ENCODE measurements at places on chromosomes 13 and 19.

DNA sequence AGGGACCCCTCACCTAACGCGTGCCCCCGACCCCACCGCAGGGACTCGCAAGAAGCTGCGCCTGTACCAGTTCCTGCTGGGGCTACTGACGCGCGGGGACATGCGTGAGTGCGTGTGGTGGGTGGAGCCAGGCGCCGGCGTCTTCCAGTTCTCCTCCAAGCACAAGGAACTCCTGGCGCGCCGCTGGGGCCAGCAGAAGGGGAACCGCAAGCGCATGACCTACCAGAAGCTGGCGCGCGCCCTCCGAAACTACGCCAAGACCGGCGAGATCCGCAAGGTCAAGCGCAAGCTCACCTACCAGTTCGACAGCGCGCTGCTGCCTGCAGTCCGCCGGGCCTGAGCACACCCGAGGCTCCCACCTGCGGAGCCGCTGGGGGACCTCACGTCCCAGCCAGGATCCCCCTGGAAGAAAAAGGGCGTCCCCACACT is 4.7 kb upstream of the MYBPC2 start:
- no peak for DNase-seq

DNA sequence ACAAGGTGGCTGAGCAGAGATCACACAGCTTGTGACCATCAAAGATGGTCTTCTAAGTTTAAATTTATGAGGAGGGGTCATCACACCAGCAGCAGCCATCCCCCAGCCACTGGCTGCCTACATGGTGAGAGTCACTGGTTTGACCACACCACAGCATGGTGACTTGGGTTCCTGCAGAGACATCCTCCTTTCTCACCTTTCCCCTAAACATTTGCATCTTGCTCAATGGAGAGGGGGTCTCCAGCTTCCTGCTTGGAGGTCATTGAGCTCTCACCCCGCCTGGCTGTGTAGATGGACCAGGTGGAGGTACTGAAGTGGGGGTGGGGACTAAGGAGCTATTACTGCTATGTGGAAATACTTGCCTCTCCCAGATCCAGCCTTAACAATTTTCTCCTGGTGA is 247.6 kb upstream of the ARGLU1 start:
- DNase-seq, result no peak

- no peak for DNase-seq
Measured at GRCh38 chr19:35621708-35622107, 7.1 kb upstream of the RBM42 start.

DNA sequence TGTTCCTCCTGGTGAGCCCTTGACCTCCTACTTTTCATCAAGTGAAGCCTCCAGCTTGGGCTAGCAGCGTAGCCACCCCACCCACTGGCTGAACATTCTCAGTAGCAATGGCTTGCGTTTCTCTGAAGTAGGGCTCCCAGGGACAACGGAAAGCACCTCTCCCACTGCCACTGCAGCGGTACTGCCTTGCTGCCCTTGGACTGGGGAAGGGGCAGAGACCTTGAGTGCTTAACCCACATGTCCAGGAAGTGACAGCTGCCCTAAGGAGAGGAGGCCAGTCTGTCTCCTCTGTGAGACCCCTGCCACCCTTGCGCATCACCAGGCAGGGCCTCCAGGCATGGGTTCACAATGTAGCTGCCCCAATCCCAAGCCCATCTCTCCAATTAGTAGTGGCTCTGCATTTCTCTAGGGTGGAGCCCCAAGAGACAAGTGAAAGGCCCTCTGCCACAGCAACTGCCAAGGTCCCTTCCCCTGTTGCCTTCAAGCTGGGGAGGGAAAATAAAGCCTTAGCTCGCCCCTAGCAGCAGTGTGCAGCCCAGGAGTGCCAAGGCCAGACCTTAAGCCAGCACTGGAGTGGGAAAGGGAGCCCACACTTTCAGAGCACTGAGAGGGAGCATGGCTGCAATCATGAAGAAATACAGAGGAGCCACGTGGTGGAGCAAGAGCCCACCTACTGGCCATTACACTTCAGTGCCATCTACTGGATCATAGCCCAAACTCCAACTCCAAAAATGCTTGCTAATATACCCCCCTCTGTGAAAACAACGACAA is 175.9 kb upstream of the TRPC4 start:
- no peak for DNase-seq

DNA sequence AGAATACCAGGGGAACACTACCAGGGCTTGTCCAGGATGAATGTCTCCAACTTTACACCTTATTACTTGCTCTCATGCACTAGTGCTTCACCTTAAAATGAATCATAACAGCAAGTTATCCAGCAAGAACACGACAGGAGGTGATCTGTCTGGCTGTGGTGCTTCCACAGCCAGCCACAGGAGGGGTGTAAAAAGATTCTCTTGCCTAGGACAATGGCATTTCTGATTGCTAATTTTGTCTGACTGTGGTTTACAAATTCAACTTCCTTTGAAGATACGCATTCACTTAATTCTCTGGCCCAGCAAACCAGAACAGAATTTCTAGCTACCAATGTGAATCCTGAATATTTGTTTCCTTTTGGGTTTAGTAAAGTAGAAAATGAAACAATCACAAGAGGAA is 23.1 kb upstream of the COG3 start:
- DNase-seq, result no peak

GRCh38 chr13:113144255-113144629 is 14.2 kb upstream of the PROZ start:
- DNase-seq, result no peak

GRCh38 chr13:32390048-32390447 is 37.9 kb downstream of the N4BP2L1 start:
- no peak for DNase-seq

DNA sequence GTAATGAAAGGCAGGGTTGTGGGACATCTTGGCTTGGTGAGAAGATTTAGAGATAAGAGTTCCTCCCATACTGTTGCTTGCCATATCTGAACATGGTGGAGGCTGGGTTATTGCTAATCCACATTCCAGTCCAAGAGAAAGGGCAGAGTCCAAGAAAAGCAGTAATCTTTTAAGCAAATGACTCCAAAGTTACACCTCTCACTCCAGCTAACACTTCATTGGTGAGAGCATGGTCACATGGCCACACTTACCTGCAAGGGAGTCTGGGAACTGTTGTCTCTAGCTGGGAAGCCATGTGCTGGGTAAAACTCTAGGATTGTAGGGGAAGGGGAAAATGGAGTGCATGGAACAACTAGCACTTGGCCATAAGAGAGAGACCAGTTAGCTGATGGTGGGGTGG is 5.6 kb downstream of the C19orf81 start:
- DNase-seq, result no peak

DNA sequence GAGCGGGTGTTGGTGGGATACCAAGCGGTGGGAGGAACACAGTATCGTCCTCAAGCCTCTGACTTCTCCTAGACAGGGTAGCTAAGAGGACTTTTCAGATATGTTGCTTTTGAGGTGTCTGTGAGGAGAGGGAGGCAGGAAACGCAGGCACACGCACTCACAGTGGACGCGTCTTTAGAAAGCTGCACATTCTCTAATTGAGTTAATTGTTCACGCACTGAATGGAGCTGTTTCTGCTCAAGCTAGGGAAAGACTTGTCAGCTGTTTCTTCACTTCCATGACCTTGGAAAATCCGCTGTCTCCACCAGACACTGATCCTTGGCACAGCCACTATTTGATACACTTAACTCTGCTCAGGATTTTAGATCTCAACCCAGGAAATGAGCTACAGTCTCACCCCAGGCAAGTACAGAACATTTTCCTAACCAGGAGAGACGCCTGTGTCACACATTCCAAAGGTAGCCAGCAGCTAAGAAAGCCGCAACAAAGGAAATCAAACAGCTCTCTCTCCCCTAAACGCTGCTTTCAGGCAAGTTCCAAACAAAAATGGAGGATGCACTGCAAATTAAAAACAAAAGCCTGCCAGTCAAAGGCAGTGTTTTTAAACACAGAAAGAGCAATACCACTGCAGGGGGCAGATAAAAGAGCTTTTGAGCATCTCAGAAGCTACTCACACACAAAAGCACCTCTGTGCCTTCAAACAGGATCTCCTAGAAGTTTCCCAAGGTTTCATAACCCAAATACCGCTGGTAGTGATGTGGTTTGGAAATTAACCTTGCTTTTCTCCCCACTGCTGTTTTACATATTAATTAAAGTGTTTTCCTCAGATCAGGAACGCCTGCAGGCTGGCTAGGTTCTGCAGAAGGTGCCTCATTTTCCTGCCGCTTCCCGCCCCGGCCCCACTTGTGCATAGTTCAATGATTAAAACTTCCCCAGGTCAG is 57.3 kb downstream of the IRS2 start:
- DNase-seq, result no peak

DNA sequence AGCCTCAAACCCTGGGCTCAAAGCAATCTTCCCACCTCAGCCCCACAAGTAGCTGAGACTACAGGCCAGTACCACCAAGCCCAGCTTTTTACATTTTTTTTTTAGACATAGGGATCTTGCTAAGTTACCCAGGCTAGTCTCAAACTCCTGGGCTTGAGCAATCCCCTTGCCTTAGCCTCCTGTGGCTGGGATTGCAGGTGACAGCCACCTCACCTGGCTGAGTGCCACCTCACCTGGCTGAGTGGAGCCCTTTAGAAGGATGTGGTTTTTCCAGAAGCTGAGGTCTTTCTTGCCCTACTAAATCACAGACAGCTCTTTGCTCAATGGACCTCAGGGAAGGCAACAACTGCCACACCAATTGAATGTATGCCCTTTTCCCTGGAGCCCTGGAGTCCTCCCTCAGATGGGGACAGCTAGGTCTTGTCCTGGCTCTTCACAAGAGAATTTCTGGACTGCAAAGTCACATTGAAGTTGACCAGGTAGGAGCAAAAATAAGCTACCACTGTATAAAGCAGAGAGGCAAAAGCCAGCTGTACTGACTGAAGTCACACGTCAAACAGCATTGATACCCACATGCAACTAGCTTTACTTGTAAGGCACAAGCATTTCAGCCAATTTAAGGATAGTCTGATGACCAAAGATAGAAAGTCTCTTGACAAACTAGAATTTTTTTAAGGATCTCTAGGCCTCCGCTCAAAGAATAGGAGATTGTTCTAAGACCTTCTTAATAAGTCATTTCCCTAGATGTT is 14.0 kb downstream of the PDX1 start:
- DNase-seq, result no peak

DNA sequence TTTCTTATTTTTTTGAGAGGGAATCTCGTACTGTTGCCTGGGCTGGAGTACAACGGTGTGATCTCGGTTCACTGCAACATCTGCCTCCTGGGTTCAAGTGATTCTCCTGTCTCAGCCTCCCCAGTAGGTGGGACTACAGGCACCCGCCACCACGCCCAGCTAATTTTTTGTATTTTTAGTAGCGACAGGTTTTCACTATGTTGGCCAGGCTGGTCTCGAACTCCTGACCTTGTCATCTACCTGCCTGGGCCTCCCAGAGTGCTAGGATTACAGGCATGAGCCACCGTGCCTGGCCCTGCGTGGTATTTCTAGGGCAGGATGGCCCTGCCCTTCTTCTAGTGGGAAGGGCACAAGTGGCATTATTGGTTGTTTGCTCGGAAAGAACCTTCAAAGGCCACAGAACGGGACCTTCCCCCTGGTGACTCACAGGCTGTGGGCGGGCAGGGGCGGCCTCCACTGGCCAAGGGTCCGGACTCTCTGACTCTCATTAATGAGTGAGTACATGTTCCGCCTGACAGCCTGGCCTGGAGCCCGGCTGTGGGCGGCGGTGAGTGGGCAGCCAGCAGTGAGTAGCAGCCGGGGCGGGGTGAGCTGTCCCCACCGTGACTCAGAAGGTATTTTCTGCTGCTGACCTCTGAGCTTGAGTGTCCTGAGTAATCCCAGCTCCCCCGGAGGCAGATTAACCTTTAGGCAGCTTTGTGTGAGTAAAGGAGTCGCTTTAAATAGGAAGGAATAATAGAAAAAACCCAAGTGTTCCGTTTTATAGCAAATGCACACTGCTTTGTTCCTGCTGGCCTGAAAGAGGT is 5.1 kb downstream of the DOT1L start:
- DNase-seq, result peak; percentile 58

- no peak for DNase-seq
Measured at GRCh38 chr19:38819231-38819920, 6.6 kb upstream of the LGALS4 start.

DNA sequence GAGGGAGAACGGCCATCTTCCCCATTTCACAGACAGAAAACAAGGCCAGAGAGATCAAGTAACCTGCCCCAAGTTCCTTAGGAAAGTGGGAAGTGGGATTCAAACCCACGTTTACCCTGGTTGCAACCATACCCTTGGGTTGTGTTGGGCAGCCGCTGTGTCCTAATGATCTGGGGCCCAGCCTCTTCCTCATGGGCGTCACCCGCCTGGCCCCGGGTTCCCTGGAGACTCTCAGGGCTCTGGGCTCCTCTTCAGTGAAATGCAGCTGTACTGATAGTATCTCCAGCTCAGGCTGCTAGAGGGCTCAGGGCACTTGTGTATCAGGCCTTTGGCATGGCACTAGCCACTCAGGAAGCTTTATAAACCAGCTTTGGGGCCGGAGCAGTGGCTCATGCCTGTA is 9.8 kb downstream of the TMED1 start:
- DNase-seq, result no peak

DNA sequence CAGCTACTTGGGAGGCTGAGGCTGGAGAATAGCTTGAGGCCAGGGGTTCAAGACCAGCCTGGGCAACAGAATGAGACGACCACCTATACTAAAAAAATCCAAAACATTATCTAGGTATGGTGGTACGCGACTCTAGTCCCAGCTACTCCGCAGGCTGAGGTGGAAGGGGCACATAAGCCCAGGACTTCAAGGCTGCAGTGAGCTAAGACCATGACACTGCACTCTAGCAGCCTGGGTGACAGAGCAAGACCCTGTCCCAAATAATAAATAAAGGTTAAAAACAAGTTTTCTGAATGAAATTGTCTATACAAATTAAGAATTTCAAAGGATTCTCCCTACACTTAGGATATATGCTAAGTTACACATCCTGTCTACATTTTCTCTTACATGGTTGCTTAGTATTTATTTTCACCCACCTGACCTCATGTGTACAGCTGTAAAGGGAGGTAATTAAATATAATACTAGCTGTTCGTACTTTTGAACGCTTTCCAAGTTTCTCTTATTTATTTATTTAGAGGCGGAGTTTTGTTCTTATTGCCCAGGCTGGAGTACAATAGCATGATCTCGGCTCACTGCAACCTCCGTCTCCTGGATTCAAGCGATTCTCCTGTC is 1.6 kb downstream of the SLC25A30 start:
- DNase-seq, result no peak

DNA sequence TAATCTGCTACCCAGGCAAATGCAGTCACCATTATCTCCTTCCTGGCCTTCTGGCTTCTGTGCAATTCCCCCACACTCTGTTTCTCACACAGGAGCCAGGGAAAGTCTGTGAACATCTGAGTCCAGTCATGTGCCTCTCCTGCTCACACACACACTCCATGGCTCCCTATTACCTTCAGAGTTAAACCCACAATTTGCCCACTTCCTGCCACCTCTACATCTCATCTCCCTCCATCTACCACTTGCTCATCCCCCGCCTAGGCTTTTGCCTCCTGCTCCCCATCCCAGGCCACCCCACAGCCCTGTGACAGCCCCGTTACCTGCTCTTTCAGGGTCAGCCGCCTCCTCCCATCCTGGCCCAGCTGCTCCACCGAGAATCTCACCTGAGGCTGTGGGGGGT is 13.5 kb downstream of the IL12RB1 start:
- no peak for DNase-seq

- no peak for DNase-seq
Measured at GRCh38 chr13:102234618-102235017, 167.2 kb downstream of the FGF14 start.
